ENCODE measurements at places on chromosomes 13 and 19.

- DNase-seq: no peak
Measured at GRCh38 chr19:45913874-45914830, at the start of gene NANOS2. NANOS2 (minus strand) TSS chr19:45914778; CDS start chr19:45914693, 85 bp downstream.

DNA sequence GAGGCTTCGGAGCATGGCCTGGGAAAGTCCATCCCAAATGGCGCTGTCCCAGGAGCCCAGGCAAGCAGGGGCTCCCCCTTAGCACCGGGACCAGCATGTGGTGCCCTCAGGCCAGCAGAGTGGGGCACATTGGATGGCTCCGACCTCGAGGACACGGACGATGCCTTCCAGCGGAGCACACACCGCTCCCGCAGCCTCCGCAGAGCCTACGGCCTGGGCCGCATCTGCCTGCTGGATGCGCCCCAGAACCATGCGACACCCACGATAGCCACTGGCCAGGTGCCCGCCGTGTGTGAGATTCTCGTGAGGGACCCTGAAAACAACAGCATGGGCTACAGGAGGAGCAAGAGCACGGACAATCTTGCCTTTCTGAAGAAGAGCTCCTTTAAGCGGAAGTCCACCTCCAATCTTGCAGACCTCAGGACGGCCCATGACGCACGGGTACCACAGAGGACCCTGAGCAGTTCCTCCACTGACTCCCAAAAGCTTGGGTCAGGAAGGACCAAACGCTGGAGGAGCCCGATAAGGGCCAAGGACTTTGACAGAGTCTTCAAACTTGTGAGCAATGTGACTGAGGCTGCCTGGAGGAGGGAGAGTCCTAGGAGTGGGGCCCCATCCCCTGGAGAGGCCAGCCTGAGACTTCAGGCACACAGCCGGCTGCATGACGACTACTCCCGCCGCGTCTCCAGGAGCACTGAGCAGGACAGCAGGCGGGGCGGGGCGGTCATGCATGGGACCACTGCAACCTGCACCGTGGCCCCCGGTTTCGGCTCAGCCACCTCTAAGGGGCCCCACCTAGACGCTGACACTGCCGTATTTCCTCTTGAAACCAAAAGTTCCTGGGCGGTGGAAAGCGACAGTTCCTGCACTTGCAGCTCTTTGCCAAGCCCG is 63.1 kb downstream of the SPATA13 start:
- DNase-seq: no peak

GRCh38 chr13:73323615-73324014 is 264.8 kb downstream of the KLF5 start:
- DNase-seq: no peak

GRCh38 chr13:87779426-87779825 is 108.3 kb downstream of the SLITRK5 start:
- no peak for DNase-seq

DNA sequence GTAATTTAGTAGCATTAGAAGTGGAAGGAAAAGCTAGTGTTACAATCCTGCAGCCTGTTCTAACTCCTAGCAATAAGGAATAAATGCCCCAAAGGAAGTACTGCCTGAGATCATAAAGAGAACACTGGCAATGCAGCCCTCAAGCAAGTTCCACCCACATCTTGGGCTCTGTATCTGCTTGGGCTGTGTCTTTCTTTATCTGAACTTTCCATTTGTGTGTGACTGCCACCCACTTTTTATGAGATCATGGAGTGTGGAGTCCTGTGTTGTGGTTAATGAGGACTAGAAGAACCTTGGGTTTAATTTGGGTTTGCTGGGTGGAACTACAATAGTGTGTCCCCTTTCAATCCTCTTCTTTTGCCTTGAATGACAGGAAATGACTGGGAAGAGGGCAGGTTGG is 38.2 kb downstream of the RFXAP start:
- no peak for DNase-seq

- no peak for DNase-seq
Measured at GRCh38 chr19:46716672-46717033, 261 bp downstream of the PRKD2 start.

GRCh38 chr13:105569816-105570215 is 965.6 kb downstream of the EFNB2 start:
- DNase-seq: peak; percentile 80

DNA sequence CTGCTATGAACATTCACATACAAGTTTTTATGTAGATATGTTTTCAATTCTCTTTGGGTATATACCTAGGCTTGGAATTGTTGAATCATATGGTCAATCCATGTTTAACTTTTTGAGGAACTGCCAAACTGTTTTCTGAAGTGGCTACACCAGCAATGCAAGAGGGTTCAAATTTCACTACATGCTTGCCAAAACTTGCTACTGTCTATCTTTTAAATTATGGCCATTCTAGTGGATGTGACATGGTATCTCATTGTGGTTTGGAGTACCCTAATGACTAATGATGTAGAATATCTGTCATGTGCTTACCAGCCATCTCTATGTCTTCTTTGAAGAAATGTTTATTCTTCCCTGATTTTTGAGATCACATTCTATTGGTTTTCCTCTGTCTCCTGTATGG is 860.3 kb downstream of the DIAPH3 start:
- no peak for DNase-seq

- peak; percentile 80 for DNase-seq
Measured at GRCh38 chr19:46616631-46617322, 8.1 kb downstream of the PTGIR start.

GRCh38 chr13:35714588-35715377 is 238.3 kb upstream of the MAB21L1 start:
- DNase-seq: no peak

- no peak for DNase-seq
Measured at GRCh38 chr13:98576200-98576945, 534 bp downstream of the STK24 start.

GRCh38 chr13:62087124-62087523 is 671.5 kb upstream of the PCDH20 start:
- DNase-seq: no peak

DNA sequence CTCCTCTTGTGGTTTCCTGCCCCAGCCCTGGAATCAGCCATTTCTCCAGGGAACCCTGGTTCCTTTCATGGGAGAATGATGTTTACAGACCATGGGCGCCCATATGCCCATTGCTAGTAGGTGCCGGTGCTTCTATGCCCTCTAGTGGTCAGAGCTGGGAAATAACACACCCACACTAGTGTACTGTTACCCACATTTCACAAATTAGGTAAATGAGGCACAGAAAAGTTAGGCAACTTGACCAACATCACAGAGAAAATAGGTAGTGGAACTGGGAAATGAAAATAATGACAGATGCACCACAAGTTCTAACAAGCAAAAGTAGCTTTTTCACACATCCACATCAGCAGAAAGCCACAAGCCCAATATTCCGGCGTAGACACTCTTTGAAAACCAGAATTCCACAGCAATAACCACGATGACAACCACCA is 1.3 kb upstream of the CEACAM3 start:
- DNase-seq: peak; percentile 98

DNA sequence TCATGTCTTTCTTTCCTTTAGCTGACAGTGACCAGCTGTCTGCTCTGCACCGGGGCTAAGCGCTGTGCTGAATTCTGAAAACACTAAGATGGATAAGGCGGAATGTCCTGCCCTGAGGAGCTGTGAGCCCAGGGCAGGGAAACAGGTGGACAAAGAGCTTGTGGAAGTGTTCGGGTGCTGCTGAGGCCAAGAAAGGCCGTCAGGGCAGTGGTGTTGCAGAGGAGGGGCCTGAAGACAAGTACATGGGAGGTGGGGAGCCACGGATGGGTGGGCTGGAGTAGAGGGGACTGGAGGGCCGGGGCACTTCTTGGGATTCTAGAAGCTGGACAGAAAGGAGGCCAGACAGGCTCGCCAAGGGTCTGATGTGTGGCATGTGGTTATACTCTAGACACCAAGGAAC is 66.2 kb upstream of the GPR183 start:
- no peak for DNase-seq

GRCh38 chr19:2411709-2412108 is 15.7 kb downstream of the TIMM13 start:
- DNase-seq: no peak

GRCh38 chr13:99396446-99396845 is 89.2 kb upstream of the GPR183 start:
- DNase-seq: no peak

DNA sequence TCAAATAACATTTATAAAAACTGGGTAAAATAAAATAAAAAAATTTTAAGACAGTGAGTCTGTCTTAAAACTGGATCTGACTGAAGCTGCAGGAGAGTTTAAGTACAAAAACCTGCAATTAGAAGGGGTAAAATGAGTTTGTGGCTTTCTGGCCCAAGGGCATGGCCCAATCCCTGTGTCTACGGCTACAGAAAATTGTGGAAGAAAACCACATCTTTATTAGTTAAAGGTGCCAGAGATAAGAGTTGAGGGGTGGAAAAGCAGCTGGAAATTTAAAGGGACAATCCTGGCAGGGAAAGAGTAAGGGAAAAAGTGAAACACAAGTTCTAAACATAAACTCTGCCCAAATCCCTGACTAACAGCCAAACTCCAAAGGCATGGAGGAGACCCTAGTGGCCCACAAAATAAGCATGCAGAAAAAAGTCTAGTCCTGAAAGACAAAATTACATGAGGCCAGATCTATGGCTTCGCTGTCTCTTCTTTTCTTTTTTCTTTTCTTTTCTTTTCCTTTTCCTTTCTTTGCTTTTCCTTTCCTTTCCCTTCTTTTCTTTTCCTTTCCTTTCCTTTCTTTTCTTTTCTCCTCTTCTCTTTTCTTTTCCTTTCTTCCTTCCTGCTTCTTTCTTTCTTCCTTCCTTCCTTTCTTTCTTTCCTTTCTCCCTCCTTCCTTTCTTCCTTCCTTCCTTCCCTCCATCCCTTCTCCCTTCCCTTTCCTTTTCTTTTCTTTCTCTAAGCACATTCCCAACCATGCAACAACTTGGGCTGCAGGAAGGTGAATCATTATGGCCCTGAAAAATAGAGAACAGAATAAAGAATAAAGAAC is 23.5 kb upstream of the DLEU7 start:
- no peak for DNase-seq

DNA sequence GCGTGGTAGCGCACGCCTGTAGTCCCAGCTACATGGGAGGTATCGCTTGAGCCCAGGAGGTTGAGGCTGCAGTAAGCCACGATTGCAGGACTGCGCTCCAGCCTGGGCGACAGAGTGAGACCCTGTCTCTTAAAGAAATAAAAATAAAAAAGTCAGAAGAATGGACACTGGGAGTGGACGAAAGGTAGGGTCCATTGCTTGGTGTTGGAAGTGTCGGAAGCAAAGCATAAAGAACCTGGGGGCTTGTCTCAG is 392 bp upstream of the ARHGAP33 start:
- no peak for DNase-seq

DNA sequence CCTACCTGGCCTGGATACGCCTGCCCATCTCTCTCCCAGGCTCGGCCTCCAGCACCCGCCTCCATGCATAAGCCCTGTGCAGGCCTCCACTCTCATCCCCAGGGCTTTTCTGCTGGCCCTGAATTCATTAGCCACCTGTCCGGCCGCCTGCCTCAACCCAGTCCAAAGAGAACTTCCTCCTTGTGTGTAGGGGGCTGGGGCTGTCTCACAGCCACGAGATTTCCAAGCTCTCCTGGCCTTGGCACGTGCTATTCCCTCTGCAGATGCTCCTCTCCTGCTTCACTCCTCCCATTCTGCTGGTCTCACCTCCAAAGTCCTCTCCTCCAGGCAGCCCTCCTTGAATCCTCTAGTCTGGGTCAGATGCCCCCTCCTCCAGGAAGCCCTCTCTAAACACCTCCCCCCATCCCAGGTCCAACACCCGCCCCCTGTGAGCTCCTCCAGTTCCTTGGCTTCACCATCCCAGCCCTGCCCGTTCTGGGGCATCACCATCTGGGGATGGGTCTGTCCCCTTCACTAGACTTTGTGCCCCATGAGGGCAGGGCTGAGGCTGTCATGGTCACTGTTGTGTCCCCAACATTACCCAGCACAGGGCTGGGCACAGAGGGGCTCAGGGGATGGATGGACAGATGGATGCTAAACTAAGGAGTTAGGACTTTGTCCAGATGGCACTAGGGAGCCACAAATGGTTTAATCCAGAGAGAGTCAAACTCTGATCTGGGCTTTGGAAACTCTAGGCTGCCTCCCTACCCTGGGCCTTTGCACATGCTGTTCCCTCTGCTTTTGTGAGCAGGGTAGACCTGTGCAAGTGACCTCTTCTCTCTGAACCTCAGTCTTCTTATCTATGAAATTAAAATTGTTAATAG is 14.8 kb downstream of the MEIS3 start:
- DNase-seq: no peak

DNA sequence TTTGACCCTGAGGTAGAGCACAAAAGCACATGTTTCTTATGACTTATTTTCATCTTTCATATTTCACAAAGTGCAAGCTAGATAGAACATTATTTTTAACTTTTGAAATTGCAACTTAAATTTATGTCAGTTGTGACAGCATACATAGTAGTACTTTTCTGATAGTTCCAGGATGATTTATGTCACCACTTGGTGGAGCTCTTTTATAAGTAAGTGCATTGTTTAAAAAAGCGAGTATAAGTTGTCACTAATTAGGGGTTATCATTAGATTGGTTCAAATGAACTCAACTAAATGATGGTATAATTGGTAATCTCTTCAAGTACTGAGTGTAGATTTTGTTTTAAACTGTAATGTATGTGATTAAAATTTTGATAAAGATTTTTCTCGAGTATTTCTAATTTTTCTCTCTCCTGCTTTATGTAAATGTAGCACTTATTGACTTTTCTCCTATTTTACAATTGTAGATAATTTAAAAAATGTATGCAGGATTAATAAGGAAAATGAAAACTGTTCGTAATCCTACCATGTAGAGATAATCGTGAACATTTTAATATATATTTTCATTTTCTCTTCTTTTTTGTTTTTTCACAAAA is 31.1 kb downstream of the RB1 start:
- DNase-seq: peak; percentile 60

DNA sequence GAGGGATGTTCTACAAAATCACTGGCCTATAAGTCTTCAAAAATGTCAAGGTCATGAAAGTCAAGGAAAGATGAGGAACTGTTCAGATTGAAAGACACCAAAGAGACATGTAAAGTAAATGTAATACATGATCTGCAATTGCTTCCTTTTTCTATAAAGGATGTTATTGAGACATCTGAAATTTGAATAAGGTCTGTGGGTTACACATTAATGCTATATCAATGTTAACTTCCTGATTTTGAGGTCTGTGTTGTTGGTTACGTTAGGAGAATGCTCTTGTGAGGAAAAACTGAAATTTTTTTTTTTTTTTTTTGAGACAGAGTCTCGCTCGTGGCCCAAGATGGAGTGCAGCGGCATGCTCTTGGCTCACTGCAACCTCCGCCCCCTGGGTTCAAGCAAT is 197.4 kb downstream of the RGCC start:
- peak; percentile 87 for DNase-seq

DNA sequence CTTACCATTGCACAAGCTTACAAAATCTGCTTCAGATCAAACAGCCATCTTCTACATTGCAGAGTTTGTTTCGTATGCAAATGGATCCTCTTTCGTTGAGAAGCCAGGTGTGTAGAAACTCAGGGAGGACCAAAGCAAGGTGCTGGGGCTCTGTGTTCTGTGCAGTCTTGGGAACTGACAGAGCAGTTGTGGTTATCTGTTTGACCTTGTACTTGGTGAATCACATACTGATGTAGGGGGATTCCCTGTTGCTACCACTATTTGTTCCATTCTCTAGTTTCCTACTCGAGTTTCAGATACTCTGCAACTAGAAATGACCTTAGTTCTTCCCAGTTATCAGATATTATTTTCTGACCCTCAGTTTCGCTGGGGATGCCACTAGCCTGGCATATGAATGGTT is 95.2 kb upstream of the CLDN10 start:
- DNase-seq: no peak

Measured in MV-4-11 (cell line).